D341Med (cell line): ENCODE measurements at places on chromosomes 7 and 10.

GRCh38 chr7:1111156-1111555 is 23.2 kb downstream of the GPER1 start:
- DNase-seq: no peak

- DNase-seq: no peak
Observed at GRCh38 chr10:24414597-24414996, 205.7 kb downstream of the KIAA1217 start.

GRCh38 chr10:22317076-22317370 is 835 bp downstream of the COMMD3 start:
- DNase-seq: no peak

- DNase-seq: no peak
Observed at GRCh38 chr7:118720632-118721031, 496.1 kb downstream of the ANKRD7 start.

GRCh38 chr10:99872367-99873162 is 90.1 kb downstream of the ABCC2 start:
- no peak for DNase-seq

GRCh38 chr7:143329471-143330170 is 13.7 kb downstream of the CLCN1 start:
- no peak for DNase-seq

- DNase-seq: no peak
Observed at GRCh38 chr7:104153287-104153686, 54.5 kb downstream of the ORC5 start.

DNA sequence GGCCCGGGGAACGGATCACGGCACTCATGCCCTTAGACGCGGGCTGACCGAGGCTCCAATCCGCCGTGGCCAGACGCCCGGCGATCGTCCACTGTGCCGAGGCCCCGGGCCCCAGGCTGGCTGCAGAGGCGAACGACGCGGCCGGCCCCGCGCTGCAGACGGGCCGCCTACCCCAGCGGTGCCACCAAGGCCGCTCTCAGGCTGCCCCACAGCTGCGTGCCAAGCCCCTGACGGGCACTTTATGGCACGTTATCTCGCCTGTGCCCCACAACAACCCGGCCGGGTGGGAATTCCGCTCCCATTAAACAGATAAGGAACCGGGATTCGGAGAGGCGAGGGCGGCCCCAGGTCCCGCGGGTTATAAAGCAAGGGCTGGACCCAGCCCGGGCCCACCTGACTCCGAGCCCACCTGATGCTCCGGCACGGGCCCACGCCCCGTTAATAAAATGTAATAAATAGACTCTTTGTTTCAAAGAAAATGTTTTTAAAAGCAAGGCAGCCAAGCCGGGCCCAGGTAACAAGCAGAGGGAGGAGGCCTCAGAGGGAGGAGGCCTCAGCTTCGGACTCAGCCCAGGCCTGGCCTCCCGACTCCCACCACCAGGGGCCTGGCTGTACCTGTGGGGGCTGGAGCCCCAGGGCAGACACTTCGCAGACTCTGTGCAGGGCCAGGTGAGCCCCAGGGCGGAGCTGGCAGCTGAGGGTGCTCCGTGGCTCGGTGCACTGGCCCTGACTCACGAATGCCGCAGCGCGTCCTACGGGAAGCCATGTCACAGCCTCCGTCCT is 79.7 kb downstream of the FOXL3 start:
- DNase-seq: no peak

- no peak for DNase-seq
Observed at GRCh38 chr7:92831716-92832533, 4.4 kb downstream of the CDK6 start.

GRCh38 chr7:147363101-147363500 is 1227.5 kb upstream of the C7orf33 start:
- no peak for DNase-seq

GRCh38 chr10:14322526-14323188 is 8.1 kb downstream of the FRMD4A start:
- no peak for DNase-seq

DNA sequence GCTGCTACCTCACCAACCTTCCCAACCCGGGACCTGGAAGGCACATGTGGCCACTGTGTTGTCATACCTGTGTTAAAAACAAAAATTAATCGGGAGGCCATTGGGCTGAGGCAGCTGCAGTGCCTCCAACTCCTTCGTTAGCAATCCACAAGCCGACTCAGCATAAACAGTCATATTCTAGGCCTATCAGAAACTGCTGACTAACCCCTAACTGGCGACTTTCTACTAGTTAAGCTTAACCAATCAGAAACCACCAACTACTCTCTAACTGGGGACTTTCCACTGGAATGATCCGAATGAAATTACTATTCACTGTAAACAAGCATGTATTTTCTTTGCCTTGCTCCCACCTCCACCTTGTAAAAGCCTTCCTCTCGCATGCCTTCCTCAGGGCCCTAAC is 14.1 kb upstream of the TMEM72 start:
- DNase-seq: no peak

DNA sequence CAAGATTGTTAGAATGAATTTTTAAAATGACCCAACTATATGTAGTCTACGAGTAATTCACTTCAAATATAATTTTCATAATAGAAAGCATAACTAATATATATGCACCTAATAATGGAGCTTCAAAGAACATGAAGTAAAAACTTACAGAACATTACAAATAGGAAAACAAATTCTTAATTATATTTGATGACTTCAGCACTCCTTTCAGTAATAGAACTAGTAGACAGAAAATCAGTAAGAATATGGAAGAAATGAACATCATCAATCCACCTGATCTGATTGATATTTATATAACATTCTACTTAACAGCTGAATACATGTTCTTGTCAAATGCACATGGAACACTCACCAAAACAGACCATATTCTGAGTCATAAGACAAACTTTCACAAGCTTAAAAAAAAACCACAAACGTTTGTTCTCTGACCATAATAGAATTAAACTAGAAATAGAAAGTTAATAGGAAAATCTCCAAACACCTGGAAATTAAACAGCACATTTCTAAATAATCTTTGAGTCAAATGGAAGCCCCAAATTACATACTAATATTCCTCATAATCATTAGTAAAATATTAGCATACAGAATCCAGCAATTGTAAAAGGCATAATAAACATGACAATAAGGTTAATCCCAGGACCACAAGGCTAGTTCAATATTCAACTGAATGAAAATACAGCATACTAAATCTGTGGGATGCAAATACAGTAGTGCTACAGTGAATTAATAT is 48.0 kb downstream of the BRAF start:
- DNase-seq: no peak

DNA sequence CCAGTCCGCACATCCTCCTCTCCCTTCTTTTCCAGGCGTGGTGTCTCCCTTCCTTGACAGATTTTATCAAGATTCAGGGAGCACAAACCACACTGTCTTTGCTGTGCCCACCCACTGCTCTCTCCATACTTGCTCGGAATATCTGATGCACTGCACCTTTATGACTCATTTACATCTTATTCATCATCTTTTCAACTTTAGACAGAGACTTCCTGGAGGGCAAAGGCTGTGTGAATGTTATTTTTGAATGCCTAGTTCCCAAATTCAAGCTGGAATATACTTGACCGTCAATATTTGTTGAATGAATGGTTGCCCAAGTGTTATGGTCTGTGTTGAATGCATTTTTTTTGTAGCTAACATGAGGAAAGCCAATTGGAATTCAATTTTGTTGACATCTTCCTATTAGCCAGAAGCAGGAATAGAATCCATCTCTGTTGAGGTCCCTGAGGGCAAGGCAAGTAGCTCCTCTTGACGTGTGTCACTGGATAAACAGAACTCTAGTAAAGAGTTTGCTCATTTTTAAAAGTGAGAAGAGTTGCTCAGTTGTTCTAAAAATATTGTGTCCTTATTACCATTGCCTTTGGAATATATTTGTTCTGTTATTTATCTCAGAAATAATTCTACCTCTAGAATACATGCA is 95.0 kb downstream of the KLF6 start:
- DNase-seq: no peak

GRCh38 chr7:55641811-55642210 is 69.5 kb upstream of the VOPP1 start:
- no peak for DNase-seq

GRCh38 chr7:101939136-101939695 is 121.8 kb downstream of the CUX1 start:
- no peak for DNase-seq

- DNase-seq: no peak
Observed at GRCh38 chr7:139844779-139845442, 15.8 kb downstream of the TBXAS1 start.

DNA sequence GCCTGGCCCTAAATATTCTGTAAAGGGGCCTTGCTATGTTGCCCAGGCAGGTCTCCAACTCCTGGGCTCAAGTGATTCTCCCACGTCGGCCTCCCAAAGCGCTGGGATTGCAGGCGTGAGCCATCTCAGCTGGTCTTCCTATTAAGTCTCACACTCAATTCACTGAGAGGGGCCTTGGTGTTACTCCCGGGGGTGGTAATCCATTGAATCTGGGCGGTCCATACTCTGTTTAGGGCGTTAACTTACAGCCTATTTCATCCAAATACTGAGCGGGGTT is 665 bp upstream of the SRRT start:
- DNase-seq: no peak

- DNase-seq: no peak
Observed at GRCh38 chr7:9945857-9946256, 1027.8 kb upstream of the PHF14 start.

DNA sequence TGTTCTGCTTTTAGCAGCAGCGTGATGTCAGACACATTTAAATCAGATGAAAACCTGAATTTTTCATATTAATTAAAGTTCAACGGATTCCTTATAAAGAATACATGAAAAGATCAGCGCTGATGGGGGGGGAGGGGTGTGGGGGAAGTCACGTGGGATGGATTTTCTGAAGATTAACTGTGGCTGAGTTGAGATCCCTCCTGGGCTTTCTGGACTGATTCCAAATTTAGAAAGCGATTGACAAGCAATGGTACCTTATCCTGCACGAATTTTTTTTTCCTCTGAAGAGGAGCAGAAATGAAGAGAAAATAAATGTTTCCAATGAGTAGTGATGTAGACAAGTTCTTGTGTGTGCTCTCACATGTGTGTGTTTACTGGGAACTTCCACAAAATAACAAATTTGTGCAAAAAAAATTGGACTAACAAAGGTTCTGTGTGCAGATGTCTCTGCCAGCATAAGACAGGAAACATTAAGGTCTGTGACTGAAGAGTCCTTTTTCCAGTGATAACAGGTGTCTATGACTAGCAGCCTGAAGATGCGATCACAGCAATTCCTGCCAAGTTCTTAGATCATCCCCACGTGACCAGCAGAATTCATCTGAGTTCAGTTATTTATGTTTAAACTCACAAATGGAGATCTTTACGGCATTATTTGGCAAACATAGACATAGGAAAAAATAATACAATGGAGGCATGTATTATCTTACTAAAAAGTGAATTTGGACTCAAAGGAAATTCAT is 585.2 kb upstream of the CELF2 start:
- peak; percentile 44 for DNase-seq

DNA sequence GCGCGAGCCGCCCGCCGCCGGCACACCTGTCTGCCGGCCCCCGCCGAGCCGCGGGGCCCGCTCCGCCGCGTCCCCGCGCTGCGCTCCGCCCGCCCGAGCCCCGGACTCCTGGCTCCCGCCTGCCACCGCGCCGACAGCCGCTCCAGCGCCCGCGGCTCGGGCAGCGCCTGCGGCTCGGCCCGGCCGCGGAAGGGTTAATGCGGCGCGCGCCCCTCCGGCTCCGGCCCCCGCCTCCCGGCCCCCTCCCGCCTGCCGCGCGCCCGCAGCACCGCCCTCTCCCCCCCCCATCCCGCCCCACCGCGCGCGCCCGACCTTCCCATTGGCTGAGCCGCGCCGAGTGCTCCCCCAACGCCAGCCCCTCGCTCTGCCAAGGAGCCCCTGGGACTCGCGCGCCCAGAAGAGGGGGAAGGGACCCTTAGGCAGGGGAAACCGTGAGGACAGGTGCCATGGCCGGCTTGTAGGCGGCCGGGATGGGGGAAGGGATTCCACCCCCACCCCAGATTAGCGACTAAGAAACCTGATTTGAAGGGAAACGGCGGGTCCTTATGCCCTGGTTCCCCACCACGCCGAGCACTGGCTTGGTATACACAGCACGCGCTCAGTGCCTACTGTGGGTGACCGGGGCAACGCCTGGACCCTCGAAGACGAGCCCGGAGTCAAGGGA is at the start of gene KCNH2:
TSS of gene KCNH2 (minus strand) at position 196 of the 664 bp plus-strand sequence. CDS start 408 bp downstream, outside the sequence.
- DNase-seq: peak; percentile 98

DNA sequence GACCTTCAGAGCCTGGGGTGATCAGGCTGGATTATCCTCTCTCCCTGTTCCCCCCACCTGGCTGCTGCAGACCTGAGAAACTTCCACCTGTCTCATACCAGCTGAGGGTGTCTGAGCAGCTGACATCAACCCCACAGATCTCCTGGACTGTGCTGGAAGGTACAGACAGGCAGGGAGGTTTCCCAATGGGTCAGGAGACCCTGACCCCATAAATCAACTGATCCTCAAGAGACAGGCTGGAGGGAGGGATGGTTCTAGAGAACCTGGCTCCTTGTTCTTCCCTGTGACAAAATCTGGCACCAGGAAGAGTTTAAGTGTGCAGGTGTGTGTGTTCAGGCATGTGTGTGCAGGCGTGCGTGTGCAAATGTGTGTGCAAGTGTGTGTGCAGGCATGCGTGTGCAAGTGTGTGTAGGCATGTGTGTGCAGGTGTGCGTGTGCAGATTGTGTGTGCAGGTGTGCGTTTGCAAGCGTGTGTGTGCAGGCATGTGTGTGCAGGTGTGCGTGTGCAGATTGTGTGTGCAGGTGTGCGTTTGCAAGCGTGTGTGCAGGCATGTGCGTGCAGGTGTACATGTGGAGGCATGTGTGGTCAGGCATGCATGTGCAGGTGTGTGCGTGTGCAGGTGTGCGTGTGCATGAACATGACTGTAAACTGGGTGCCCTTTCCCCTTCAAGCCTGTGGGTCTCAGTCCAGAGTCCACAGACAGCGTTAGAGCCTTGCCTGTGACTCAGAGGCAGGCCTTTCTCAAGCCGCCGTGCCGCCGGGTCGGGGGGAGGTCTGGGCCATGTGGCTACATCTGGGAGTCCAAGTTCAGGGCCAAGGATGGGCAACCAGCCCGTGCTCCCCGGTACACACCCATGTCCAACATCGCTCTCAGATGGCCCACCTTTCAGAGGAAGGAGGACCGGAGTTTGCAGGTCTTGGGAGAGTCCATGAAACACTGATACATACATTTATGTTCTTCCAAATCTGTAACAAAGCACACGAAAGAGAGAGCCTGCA is 50.1 kb upstream of the ELN start:
- DNase-seq: no peak

- no peak for DNase-seq
Observed at GRCh38 chr7:84207025-84207424, 12.4 kb upstream of the SEMA3A start.

- peak; percentile 35 for DNase-seq
Observed at GRCh38 chr10:45444976-45445898, 71.2 kb downstream of the ALOX5 start.

GRCh38 chr7:112411186-112411795 is 39.0 kb upstream of the IFRD1 start:
- peak; percentile 66 for DNase-seq
